GM12864 (cell line): ENCODE measurements at places on chromosomes 3 and 15.
A peak's percentile ranks its signal among the peaks of the same experiment; 100 is the strongest.

DNA sequence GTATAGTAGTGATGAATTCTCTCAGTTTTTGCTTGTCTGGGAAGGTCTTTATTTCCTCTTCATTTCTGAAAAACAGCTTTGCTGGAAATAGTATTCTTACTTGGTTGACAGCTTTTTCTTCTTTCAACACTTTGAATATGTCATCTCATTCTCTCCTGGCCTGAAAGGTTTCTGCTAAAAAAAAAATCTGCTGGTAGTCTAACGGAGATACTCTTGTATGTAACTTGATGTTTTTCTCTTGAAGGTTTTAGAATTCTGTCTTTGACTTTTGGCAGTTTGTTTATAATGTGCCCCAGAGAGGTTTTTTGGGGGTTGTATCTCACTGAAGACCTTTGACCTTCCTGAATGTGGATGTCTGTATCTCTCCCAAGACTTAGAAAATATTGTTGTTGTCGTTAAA is 47.0 kb downstream of the THSD4 start:
- DNase-seq: no peak

DNA sequence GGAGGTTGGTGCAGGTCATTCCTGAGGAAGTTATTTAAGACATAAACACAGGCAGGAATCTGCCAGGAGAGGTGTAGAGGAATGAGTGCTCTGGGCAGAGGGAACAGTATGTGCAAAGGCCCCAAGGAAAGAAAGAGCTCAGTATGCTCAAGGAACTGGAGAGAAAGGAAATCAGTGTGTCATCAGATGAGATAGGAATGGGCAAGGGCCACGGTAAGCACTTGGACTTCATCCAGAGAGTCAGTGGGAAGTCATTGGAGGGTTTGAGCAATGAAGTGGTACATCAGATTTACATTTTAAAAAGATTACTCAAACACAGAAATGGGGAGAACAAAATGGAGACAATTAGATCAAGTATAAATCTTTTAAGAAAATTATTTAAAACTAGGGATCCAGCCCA is 272.2 kb downstream of the ADAMTSL3 start:
- no peak for DNase-seq

DNA sequence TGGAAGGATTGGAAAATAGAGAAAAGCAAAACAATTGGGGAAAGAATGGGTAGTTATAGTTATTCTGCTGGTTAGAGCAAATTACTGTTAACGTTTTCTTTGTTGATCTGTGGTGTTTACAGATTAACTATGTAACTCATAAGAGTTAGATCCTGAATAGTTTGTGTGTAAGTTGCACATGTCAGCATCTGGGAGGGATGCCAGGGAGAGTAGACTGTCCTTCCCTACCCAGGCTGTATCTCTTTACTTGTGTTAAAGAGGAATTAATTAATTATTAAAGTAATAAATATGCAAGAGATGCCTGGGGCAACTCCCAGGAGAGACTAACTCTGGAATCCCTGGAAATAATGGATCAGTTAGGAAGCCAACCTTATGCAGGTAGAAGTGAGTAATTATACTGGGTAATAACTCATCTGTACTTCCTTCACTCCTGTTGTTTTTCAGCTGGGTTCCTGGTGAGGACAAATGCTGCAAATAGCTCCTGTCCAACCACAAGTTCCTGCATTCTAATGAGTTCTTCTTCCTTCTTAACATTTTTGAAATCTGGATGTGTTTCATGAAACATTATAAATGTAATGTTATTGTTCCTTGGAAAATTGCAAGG is 18.9 kb downstream of the GHRL start:
- DNase-seq: no peak

DNA sequence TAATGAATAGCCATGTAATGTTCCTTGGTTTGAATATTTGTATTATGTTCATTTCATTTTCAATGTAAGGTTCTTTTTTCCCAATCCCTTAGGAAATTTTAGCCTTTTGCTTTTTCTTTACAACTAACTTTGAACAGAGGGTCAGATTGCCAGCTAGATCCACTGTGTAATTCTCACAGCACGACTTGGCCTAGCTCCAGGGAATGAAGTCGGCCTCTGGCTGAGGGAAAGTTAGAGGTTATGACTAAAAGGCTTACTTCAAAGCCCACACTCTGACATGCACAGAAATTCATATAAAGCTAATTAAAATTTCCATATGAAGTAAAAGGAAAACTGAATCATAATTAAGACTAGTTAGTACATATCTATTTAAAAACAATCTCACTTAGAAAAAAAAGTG is 38.7 kb downstream of the ROBO1 start:
- no peak for DNase-seq

- DNase-seq: no peak
Measured at GRCh38 chr15:99443768-99444446, 121.9 kb upstream of the MEF2A start.

DNA sequence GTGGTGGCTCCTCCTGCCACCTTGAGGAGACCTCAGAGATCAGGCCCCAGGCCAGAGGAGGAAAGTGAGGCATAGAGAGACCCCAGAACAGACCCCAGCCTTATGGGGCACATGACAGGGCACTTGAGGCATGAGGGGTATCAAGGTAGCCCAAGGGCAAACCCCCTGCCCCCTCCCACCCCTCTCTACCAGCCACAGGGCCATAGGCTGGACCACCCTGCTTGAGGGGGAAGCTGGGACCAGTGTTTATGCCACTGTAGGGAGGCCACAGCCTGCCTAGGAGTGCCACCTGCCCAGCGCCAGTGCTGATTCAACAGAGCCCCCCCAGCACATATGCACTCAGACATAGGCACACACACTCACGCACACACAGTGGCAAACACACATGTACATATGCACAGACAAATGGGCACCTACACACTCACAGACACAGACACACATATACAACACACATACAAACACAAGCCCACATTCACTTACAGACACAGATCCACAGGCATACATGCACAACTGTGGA is 10.3 kb downstream of the MYL3 start:
- DNase-seq: no peak

GRCh38 chr15:39167164-39168058 is 413.5 kb upstream of the THBS1 start:
- no peak for DNase-seq

DNA sequence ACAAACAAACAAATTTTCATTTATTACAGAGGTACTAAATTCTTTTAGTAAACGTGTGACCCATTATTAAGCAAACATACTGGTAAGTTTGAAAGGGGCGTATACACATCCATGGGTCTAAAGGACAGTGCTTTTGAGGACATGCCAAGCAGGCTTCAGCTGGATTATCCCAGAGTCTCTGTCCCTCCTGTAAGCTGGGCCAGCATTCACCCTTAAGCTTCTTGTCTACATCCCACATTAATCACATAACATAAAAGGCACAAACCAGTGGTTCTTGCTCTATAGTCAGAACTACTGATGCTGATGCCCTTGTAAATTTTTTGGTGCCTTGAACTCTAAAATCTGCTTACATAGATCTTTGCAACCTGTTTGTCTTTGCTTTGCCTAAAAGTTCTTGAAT is 150.8 kb upstream of the BNIP2 start:
- no peak for DNase-seq

- DNase-seq: peak; percentile 19
Measured at GRCh38 chr3:98817547-98818041, 54.5 kb downstream of the ST3GAL6 start.

GRCh38 chr3:69648126-69648525 is 91.1 kb upstream of the MITF start:
- no peak for DNase-seq

- DNase-seq: no peak
Measured at GRCh38 chr3:104805508-104805907, 561.2 kb upstream of the ALCAM start.

- no peak for DNase-seq
Measured at GRCh38 chr15:79944622-79945021, 26.4 kb downstream of the BCL2A1 start.

GRCh38 chr3:141380987-141381386 is 12.7 kb downstream of the ZBTB38 start:
- peak; percentile 92 for DNase-seq

DNA sequence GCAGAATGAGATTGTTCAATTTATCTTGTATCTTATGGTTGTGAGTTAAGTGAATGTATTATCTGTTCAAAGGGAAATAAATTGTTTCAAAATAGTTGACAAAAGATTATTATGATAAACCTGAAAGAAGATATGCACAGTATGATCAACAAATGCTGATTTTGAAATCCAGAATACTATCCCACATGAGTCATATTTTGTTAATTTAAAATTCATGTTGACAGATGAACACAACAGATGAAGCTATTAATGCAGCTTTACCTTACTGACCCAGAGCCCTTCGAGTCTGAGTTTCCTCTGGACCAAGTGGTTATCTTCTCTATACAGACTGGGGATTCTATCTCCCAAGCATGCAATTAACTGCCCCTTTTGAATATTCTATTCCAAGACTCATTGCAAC is 482.8 kb downstream of the FGF12 start:
- no peak for DNase-seq

GRCh38 chr3:187702507-187703033 is at the start of gene RTP2:
TSS of gene RTP2 (minus strand) at chr3:187702557. CDS start at chr3:187702128, 429 bp downstream.
- no peak for DNase-seq

DNA sequence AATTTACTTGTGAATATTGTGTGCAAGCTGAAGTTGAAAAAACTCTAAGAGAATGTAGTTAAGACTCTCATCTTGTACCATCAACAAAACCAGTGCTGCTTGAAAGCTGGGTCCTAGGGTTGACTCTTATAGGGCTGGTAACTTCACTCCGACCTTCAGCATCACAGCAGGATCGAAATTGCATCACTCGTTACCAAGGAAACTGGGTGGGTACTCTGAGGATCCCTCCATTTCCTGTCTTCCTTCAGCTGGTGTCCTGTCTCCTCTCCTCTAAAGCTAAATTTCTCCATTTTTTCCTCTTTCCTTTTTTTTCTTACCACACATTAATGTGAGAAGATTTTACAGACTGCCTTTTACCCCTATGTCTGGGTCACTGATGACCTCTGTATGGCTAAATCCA is 3.0 kb upstream of the APH1B start:
- DNase-seq: no peak

DNA sequence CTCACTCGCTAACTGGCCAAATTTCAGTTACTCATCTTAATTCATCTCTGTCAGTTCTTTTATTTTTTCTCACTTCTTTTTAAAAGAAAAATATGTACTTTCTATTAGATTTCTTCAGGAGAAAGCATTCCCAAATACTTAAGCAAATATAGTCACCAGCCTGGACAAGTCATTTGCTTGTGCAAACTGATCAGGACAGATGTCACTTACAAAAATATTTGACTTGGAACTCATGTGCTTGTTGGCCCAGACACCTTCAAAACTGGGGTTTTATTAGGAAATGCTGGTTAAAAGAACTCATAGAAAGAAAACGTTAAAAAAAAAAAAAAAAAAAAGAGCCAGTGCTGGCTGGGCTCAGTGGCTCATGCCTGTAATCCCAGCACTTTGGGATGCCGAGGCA is 31.3 kb upstream of the FOXP1 start:
- DNase-seq: no peak

- no peak for DNase-seq
Measured at GRCh38 chr3:134348524-134348923, 25.7 kb downstream of the AMOTL2 start.

DNA sequence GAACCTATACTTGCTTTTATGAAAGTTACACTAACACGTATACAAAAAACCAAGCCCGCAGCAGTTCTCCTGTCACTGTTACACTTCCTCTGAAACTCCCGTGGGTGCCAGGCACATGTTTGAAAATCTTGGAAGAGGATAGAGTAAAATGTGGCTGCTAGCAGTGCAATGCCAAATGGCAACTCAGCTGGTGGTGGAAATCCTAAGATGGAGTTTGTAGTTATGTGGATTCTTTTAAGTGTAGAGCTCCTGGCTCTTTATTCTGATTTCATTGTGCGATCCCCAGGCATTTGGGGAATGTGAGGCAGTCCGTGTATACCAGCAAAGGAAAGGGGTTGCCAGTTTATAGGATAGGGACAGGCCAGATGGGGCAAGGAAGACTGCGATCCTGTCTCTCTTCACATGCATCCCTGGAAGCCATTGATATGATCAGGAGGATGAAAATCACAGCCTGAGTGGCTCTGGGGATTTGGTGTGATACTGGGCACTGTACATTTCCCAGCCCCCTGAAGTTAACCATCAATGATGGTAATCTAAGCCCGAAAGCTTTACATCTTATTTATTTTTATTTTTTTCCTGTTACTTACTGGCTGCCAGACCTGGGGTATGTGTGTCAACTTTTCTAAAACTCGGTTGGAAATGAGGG is 1.1 kb downstream of the STAC start:
- no peak for DNase-seq

- no peak for DNase-seq
Measured at GRCh38 chr15:65213241-65213640, 2.0 kb upstream of the CILP start.

GRCh38 chr3:85567071-85567676 is 608.4 kb downstream of the CADM2 start:
- peak; percentile 5 for DNase-seq

DNA sequence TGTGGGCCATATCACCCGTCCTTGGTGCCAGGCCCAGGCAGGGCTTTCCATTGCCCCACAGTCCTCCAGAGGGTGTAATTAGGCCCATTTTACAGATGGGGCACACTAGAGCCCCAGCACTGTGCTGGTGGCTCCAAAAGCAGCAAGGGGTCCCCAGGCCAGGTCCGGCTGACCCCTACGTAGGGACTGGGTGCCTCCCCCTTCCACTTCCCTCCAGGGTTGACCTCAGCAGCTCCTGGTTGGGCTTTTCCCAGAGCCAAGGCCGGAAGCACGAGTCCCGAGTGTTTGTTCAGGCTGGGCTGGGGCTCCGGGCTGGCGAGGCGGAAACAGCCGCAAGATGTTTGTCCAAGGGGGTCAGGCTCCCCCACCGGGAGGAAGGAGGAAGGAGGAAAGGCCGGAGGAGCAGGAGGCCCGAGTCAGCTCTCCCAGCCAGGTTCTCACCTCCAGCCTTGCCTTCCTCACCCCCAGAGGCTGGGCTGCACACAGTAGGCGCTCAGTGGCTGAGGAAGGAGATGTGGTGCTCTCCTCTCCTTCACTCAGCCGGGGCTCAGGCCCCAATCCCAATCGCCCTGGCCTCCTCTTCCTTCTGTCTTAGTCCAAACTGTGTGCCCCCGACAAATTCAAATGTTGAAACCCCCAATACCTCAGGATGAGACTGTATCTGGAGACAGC is 17.1 kb upstream of the PLXND1 start:
- DNase-seq: no peak

GRCh38 chr3:188085584-188086560 is 68.1 kb upstream of the LPP start:
- DNase-seq: no peak

DNA sequence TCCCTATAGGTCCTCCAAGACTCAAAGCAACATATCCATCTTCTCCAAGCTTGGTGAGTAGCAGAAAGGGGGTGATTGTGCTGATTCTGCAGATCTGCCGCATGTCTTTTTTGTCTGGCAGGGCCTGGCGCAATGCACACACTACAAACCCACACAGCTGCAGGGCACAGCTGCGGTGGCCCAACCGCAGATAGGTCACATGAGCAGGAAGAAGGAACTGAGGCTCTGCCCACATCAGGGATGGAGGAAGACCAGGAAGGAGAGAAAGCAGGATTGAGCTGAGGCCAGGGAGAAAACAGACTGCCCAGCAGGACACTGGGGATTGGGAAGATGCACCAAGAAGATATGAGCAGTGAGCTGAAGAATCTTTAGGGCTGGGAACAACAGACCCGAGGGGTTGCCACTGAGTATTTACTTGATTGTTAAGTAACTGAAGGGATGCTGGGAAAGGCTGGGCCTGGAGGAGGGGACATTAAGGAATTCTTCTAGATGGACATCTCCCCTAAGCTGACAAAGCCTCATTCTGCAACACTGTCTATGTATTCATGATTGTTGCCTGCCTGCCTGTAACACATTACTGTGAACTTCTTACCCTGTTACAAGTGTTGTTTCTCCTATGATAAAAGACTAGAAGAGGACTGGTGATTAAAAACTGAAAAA is 126.7 kb downstream of the MYLK start:
- DNase-seq: no peak

- DNase-seq: peak; percentile 40
Measured at GRCh38 chr3:171206283-171206682, 179.8 kb upstream of the SLC2A2 start.
